ENCODE measurements at places on chromosomes 12 and 14.
A peak's percentile ranks its signal among the peaks of the same experiment; 100 is the strongest.

DNA sequence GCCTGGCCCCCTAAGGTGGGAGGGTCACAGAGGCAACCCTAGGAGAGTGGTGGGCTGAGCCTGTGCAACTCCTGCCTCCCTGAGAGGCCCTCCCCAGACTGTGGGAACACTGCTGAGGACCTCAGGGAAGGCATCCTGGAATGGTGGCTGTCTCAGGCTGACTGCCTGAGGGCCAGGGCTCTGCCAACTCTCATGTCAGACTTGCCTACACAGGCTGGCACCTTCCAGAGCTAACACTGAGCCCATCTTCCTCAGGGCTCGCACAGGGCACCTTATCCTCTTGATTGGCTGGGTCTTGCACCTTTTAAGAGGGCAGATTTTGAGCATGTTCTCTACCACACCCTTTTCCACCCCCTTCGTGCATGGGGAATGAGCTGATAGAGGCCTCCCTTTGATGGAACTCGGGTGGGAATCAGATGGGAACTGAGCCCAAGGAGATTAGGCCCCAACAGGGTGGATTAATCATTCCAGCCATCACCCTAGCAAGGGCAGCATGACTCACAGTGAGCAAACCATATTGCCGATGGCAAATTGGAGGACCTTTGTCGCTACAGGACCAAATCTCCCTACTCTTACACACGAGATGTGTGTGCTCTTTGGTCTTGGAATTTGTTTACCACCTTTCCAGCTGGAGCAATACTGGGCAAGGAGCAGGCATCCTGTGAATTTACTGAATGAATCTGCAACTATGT is 702.8 kb downstream of the VRK1 start:
- DNase-seq = no peak

DNA sequence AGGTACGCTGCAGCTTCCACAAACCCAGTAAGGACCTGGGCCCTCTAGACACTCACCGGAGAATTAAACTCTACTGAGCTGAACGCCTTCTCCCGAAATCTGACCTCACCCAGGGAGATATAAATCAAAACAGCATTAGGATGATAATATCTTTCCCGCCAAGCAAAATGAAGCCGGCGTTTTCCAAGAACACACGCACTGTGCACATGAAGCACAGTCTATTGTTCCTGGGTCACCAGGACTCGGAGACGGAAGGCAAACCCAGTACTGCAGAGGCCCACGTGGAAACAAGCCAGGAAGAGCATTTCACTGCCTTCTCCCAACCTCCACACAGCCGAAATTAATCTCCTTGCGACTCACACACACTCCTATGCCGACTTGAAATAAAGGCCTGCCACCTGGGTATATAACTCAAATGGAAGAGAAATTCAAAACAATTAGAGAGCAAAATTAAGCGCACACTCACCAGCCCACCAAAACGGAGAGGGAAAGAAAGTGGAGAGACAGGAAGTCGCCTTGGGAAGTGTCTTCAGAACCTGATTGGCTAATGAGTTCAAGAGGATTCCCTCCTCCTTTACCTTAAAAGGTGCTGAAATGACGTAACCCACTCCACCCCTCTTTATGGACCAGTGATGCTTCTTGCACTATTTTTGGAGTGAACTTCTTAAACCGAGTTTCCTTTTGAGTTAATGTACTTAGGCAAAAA is at the start of gene CCNB1IP1:
CCNB1IP1 (minus strand) TSS at position 492 of the 706 bp plus-strand sequence. CDS start 16,756 bp downstream, outside the sequence.
- peak; percentile 5 for DNase-seq

GRCh38 chr14:22174412-22175277 is 414.4 kb downstream of the DAD1 start:
- DNase-seq = no peak

GRCh38 chr12:2372178-2372577 is 319.4 kb downstream of the CACNA1C start:
- no peak for DNase-seq

DNA sequence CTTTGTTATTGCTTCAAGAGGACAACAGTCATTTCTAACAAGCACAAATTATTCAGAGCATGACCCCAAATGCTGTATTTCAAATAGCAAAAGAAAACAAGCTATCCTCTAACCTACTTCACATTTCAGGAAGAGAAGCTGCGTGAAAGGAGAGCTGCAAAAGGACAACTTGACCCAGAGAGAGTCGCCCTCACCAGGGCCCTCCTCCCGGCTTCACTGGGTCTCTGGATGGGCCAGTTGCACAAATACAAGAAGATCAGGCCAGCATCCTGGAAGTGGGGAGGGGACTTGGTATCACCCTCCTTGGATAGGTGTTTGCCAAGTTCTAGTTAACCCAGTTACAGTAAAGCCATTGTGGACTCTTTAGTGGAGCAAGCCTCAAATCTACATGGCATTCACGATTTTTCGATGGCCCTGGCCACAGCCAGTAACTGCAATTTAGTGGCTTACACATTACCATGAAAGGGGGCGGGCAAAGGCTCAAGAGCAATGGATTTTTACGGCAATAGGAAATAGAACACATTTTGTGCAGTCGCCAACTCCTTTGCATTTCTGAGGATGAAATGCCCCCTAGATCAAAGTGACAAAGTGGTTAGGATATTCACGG is 166.9 kb upstream of the DIO2 start:
- no peak for DNase-seq

- DNase-seq = no peak
These were observed 43.3 kb downstream of the ATP23 start for GRCh38 chr12:57984629-57985151.

- DNase-seq = no peak
These were observed 187.8 kb downstream of the ADGRD1 start for GRCh38 chr12:131141514-131141913.

Data from activated T-cell treated with anti-CD3 and anti-CD28 coated beads for 1 hour (primary cell).